Left ventricle myocardium inferior (tissue), 1 donor: ENCODE measurements at places on chromosomes 3 and 15.

GRCh38 chr3:43817825-43818224 lies 127.1 kb downstream of the ABHD5 start:
- DNase-seq: no peak

DNA sequence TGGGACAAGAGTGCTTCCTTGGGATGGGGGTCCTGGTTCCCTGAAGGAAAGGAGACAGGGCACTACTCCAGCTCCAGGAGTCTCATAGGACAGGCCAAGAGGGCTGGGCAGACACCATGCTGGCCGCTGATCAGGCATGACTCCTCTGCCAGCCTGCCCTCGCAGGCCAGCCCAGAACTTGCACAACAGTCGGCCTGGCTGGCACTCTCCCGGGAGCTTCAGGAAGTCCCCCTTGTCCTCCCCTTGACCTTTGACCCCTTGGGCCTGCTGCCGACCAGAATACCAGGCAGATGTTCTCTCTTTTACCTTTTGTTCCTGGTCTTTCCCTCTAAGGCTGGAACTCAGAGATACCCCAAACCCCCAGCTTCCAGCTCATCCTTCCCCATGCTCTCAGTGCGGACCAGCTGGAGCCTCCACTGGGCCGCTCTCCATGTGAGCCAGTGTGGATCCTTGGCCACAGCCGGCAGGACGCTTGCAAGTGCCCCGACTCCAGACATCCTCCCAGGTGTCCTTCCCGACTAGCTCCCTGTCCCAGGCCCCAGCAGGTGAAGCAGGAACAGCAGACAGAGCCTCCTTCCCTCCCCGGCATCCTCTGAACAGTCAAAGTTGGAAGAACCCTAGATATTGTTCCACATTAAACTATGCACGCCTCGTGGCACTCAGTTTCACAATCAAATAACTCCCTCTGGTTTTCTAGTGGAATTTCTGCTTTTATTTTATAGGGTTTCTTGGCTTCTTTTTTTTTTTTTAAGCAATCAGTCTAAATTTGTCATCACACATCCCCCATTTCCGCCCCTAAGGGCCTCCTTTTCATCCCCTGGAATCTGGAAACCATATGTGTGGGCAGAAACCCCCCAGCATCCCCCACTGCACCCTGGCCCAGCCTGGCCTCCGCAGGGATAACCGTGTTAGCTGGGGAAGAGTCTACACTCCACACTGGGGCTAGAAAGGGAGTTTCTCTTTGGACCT lies 15.7 kb downstream of the VPS18 start:
- no peak for DNase-seq

- DNase-seq: no peak
These were observed 4.9 kb downstream of the RFTN1 start for GRCh38 chr3:16508591-16508995.

- DNase-seq: no peak
These were observed 12.8 kb downstream of the TPRG1 start for GRCh38 chr3:189184566-189184965.

- no peak for DNase-seq
These were observed 244.2 kb upstream of the EPHA3 start for GRCh38 chr3:88863196-88863595.

- no peak for DNase-seq
These were observed 390.1 kb downstream of the IL20RB start for GRCh38 chr3:137347817-137348368.

DNA sequence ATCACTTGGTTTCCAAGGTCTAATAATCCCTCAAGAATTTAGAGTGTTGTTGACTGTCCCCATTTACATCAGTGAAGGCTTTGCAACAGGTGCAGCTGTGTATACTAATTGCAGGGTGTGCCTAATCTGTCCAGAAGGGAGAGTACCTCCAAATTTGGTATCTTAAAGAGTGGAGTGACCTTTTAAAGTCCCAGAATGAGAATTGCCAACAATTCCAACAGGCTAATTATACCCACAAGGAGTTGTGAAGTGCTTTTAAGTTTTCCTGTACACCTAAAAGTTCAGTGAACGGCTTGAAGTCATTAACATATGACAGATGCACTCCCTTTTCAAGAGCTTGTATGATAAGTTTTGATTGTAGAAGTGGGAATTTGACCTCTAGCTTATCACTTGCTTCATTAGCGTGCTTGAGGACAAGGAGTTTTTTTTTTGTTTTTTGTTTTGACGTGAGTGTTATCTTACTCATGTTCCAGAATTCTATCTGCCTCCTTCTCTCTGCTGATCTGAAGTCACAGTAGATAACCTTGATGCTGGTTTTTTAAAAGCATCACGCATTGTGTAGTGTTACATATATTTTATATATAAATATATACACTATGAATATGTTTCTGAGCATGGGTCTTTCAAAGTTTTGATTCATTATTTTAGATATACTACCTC lies 26.3 kb downstream of the CDIN1 start:
- DNase-seq: no peak
